Spinal cord (tissue), 10 donors: ENCODE measurements at places on chromosomes 2 and 18. TPM values are rescaled to one million over a fixed set of nuclear protein-coding genes. Genes with fewer than 3 reads are reported as not detected.

- H3K4me1 ChIP-seq, result no peaks in the 10 kb centered on the region
- DNase-seq, result no peak
- no peaks in the 10 kb centered on the region for H3K36me3 ChIP-seq
- no peak overlapping the region for H3K27ac ChIP-seq
- no peaks in the 10 kb centered on the region for H3K27me3 ChIP-seq
Measured at GRCh38 chr18:49073437-49073836, 122.7 kb upstream of the SMAD7 start.

ICOS gene
- 0.20 TPM for total RNA-seq

- no peaks in the 10 kb centered on the region for H3K36me3 ChIP-seq
- H3K27me3 ChIP-seq, result no peaks in the 10 kb centered on the region
- no peak for DNase-seq
- no peak overlapping the region for H3K4me3 ChIP-seq
- no peak overlapping the region for H3K27ac ChIP-seq
Measured at GRCh38 chr2:234462218-234462992, 34.5 kb downstream of the ARL4C start.

DNA sequence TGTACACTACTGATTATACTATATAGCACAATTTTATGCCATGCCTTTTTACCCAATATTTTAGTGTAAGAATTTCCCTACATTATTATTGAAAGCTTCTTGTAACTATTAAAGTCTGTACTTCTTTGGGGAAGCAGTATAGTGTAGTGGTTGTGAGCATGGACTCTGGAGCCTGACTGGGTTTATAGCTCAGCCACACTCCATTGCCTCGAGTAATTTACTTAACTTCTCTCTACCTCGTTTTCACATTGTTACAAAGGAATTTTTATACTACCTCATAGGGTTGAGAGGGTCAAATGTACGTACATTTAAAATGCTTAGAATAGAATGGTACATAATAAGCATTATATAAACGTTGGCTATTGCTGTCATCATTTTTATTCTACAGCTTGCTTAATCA is 139.2 kb downstream of the UBR3 start:
- H3K4me3 ChIP-seq, result no peak overlapping the region
- H3K27me3 ChIP-seq, result no peaks in the 10 kb centered on the region
- no peak for DNase-seq
- H3K27ac ChIP-seq, result no peak overlapping the region
- H3K4me1 ChIP-seq, result no peaks in the 10 kb centered on the region

DNA sequence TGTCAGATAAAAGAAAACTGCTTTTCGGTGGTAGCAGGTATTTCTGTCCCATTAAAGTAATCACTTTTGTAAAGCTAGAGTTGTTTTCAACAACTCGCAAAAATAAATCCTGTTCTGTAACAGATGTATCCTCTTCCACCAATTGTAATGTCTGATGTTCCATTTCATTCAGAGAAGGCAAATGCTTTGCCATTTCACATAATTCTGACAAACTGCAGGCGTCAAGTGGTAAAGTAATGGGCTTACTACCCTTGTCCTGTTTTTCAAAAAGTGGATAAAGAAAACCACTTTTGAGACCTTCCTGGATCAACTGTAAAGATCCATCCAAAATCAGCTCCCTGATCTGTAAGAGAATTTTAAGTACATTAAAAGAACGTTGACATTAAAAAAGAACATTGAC is 16.6 kb downstream of the METTL4 start:
- no peak overlapping the region for H3K4me3 ChIP-seq
- peaks cover 6% of the 10 kb centered on the region for H3K36me3 ChIP-seq
- H3K27me3 ChIP-seq, result no peaks in the 10 kb centered on the region
- no peaks in the 10 kb centered on the region for H3K4me1 ChIP-seq
- H3K27ac ChIP-seq, result no peak overlapping the region

- H3K4me1 ChIP-seq, result peaks cover 11% of the 10 kb centered on the region
- H3K27ac ChIP-seq, result peak overlapping the region; percentile 57
- DNase-seq, result no peak
Measured at GRCh38 chr2:224042191-224042696, 3.2 kb upstream of the SERPINE2 start.

- no peaks in the 10 kb centered on the region for H3K27me3 ChIP-seq
- no peak overlapping the region for H3K27ac ChIP-seq
- H3K36me3 ChIP-seq, result no peaks in the 10 kb centered on the region
- DNase-seq, result peak; percentile 88
- H3K4me1 ChIP-seq, result peaks cover 19% of the 10 kb centered on the region
Measured at GRCh38 chr2:109207176-109207575, 78.2 kb downstream of the SH3RF3 start.

PID1 gene
- total RNA-seq, result 41.4 TPM

STEAP3 gene
- 0.94 TPM for total RNA-seq

- H3K27me3 ChIP-seq, result no peaks in the 10 kb centered on the region
- no peaks in the 10 kb centered on the region for H3K36me3 ChIP-seq
Measured at GRCh38 chr2:10732924-10733565, 11.6 kb downstream of the ATP6V1C2 start.

GAREM2 gene
- 11.0 TPM for total RNA-seq

DLX1 gene
- total RNA-seq, result 0.61 TPM

RNF149 gene
- 55.8 TPM for total RNA-seq

DNA sequence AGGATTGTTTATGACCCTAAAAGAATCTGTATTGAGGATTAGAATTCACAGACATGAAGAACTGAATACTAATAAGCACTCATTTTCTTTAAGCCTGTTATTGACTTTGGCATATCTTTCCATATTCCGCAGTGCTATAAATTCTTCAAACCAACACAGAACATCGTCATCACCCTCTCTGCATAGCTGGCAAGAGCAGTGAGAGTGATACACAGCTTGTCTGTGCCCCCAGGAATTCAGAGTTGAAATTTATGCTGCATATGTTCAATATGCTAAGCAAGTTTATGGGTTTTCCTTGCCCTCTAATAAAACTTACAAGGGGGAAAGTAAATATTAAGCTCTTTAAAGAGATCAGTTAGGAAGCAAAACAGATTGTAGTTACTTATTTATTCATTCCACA is 32.7 kb downstream of the CTLA4 start:
- H3K4me1 ChIP-seq, result no peaks in the 10 kb centered on the region
- H3K27ac ChIP-seq, result no peak overlapping the region
- no peaks in the 10 kb centered on the region for H3K27me3 ChIP-seq
- DNase-seq, result no peak
- H3K36me3 ChIP-seq, result no peaks in the 10 kb centered on the region

ALPI gene
- total RNA-seq, result 0.20 TPM

DNA sequence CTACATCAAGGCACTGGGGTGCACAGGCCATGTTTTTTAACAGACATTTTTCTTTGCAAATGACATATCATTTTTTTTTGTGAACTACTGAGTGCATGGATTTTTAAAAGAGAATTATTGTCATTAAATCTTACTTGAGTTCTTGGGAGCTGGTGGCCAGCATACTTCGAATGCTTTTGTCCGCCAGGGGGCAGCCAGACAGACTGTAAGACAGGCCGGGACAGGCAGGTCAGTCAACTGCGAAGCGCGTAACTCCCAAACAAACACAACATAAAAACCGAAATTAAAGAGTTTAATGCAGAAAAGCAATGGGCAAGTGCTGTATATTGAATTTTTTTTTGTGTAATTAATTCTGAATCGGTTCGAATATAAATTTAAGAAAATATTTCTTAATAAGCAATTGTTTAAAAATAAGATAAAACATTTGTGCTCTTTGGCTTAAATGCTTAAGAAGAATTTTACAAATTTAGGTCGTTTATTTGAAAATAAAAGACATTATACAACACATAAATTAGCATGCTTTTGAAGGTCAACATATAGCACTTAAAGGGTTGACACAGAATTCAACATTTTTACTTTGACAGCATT is 142.2 kb upstream of the PXDN start:
- DNase-seq, result peak; percentile 82
- no peak overlapping the region for H3K4me3 ChIP-seq
- peaks cover 3% of the 10 kb centered on the region for H3K4me1 ChIP-seq
- H3K27ac ChIP-seq, result no peak overlapping the region
- no peaks in the 10 kb centered on the region for H3K27me3 ChIP-seq
- H3K36me3 ChIP-seq, result peaks cover 20% of the 10 kb centered on the region

DNA sequence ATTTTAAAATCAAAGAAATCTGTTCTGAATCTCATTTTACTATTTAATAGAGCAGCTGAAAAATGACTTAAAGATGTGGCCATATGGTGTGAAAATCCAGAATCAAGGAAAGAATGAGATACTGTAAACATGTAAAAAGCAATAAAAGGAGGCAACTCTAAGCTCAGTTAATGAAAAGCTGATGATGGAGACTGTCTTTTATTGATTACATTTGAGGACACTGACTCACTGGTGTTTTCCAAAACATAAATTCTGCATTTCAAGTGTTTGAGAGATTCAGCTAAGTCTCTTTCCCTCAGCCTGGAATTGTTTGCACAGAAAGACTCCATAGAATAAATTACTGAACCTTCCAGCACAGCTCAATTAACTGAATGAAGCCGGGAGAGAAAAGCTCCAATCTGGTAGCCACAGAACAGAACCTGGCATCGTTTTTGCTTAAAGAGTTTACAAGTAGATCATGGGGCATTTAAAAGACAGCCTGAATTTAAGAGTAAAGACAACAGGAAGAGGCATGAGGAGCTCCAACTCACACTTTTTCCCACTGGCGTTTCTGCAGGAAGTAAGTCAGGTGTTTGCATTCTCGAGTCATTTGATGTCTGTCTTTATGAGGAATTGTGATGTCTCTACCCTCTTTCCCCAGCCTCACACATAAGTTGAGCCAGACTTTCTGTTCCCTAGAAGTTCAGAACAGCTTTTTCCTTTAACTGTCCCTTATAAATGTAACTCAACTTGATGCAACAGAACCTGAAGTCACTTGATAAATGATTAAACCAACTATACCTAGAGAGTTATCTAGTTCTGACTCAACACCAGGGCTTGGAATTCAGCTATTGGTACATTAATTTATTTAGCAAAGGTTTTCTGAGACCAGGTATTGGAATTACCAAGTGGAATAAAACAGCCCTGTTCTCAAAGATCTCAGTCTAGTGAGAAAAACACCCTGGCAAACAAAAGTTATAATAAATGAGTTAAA is 53.3 kb downstream of the FTCDNL1 start:
- no peak overlapping the region for H3K27ac ChIP-seq
- DNase-seq, result no peak
- no peaks in the 10 kb centered on the region for H3K36me3 ChIP-seq
- H3K4me3 ChIP-seq, result no peak overlapping the region
- no peaks in the 10 kb centered on the region for H3K27me3 ChIP-seq

DNA sequence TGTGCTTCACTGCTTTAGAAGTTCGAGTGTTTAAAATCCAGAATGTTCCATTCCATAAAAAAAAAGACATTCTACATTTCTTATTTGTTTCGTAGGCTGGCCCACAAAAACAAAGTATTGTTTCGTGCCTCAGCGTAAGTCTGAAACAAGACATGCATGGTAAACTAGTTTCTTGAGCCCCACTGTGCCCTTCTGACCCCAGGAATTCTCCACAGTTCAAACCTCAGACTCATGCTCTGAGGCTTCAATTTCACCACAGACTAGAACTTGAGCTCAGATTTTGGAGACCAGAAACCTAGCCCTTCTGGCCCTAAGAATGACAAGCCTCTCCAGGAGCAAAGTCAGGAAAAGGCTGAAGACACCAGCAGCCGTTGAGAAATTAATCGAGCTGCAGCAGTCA is 151.5 kb downstream of the SLC8A1 start:
- no peak overlapping the region for H3K4me3 ChIP-seq
- no peaks in the 10 kb centered on the region for H3K36me3 ChIP-seq
- H3K27ac ChIP-seq, result no peak overlapping the region
- no peak for DNase-seq

DNA sequence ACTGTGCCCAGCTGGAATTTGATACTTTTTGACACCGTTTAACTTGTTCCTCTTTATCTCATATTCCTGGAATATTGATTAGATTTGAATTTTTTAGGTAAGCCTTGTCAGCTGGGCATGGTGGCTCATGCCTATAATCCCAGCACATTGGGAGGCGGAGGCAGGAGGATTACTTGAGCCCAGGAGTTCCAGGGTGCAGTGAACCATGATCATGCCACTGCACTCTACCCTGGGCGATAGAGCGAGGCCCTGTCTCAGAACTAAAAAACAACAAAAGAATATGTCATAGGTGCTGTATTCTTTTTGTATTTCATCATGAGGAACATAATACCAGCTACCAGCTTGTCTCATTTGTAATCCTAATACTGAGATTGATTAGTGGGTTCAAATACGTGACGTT is 90.3 kb downstream of the ZNF532 start:
- H3K27me3 ChIP-seq, result no peaks in the 10 kb centered on the region
- DNase-seq, result no peak
- H3K27ac ChIP-seq, result no peak overlapping the region
- peaks cover 15% of the 10 kb centered on the region for H3K36me3 ChIP-seq
- H3K4me3 ChIP-seq, result no peak overlapping the region
- no peaks in the 10 kb centered on the region for H3K4me1 ChIP-seq

CDH2 gene
- 110 TPM for total RNA-seq

DNA sequence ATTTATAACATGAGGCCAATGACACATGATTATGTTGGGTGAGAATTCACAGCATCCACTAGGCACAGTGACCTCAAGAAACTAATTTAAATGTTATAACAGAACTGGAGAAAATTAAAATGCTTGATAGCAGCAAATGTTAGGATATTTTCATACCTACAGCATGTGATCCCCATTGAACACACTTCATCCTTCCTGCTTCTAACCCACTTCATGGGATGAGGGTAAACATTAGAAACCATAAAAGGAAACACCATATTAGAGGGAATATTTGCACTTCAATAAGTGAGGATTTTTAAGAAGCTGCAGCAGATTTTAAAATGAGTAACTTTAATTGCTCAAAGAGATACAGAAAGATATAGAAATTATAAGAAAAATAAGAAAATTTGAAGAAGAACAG is 117.1 kb downstream of the FSHR start:
- H3K4me1 ChIP-seq, result peaks cover 3% of the 10 kb centered on the region
- H3K4me3 ChIP-seq, result no peak overlapping the region
- DNase-seq, result no peak
- no peaks in the 10 kb centered on the region for H3K27me3 ChIP-seq
- H3K36me3 ChIP-seq, result no peaks in the 10 kb centered on the region

SERPINB3 gene
- not detected for total RNA-seq

DNA sequence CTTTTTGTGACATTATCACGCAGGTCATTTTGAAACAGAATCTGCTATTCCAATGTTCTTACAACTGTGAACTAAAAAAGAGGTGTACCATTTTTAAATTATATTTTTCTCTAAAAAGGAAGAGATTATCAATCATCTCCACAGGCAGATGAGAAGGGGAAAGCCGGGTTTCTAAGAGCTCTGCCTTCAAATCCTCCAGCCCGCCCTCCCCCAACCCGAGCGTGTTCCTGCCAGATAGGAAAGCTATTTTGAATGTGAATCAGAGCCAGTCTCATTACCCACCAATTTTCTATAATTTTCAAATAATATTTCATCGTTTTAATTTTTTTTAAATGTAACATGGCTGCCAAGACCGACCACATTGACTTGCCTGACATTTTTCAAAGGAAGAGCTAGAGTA is 65.9 kb downstream of the KCNF1 start:
- H3K27me3 ChIP-seq, result no peaks in the 10 kb centered on the region
- no peak overlapping the region for H3K27ac ChIP-seq
- DNase-seq, result no peak
- no peaks in the 10 kb centered on the region for H3K36me3 ChIP-seq
- H3K4me1 ChIP-seq, result peaks cover 8% of the 10 kb centered on the region
- no peak overlapping the region for H3K4me3 ChIP-seq

- H3K4me1 ChIP-seq, result peaks cover 1% of the 10 kb centered on the region
- DNase-seq, result no peak
Measured at GRCh38 chr2:64223055-64223454, 78.8 kb upstream of the PELI1 start.

FOXI3 gene
- 0.06 TPM for total RNA-seq

GRCh38 chr18:79868811-79869541 is 71.2 kb downstream of the KCNG2 start:
- H3K4me1 ChIP-seq, result peaks cover 19% of the 10 kb centered on the region
- no peak overlapping the region for H3K4me3 ChIP-seq
- H3K27me3 ChIP-seq, result no peaks in the 10 kb centered on the region

GATA6 gene
- total RNA-seq, result 4.6 TPM

DAW1 gene
- total RNA-seq, result 16.6 TPM
